Naive thymus-derived CD8-positive, alpha-beta T cell (primary cell): ENCODE measurements at places on chromosomes 1 and 21.

DNA sequence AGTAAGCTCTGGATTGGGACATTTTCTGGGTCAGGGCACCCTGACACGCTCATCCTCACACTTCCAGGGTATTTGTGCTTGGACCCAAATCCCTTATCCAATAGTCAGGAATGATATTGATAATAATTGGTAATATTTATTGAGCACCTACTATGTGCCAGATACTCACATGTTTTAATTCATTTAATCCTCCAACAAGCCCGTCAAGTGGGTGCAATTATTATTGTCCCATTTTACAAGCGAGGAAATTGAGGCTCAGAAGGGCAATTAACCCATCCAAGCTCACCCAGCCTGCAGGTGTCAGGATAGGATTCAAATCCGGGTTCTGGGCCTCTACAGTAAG lies 11.4 kb upstream of the PADI3 start:
- no peak for DNase-seq

- no peak for DNase-seq
These were observed 28.7 kb upstream of the DISP1 start for GRCh38 chr1:222786121-222786520.

- no peak for DNase-seq
These were observed 80.3 kb downstream of the SLC35A3 start for GRCh38 chr1:100050139-100050538.

DNA sequence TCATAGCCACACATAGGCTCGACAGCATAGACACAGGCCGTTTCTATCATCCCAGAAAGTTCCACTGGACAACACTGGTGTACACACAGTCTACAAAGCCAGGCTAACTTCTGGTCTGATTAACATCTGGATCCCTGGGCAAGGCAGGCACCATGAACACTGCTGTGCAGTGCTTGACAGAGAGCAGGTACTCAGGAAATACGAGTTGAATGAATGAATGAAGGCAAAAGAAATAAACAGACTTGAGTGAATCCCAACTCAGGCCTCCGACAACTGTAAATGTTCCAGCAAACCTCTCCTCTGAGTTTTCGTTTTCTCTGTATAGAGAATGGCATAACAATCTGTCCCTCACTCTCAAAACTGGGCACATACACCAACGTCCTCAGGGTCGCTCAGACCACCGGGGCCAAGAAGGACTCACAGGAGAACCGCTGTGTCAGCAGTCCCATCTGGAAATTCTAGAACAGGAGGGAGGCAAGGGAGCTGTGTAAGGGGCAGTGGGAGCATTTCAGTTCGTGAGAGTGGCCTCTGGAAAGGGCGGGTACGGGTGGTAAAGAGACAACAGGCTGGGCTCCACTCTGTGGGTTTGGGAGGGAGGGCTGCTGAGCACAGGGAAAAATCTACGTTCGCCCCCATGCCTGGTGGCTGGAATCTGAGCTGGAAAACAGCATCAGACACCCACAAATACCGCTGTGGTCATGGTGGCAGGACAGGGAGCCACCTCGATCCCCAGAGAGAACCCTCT lies 15.1 kb upstream of the ECE1 start:
- no peak for DNase-seq

DNA sequence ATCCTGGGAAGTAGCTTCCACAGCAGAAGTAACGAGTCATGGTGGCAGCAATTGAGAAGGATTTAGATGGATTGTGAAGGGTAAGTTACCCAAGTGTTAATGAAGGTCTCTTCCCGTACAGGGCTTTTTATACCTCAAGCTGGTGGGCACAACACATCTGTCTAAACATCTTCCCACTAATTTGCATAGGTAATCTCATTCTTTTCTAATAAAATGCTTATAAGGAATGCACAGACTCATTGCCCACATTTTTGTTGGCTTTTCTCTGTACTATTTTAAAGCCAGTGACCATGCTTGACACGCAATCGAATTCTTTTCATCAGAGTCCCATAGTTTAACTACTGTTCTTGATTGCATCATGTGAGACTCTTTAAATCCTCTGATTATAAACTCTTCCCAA lies at the start of gene KRTAP7-1:
KRTAP7-1 (minus strand) TSS at position 101 of the 400 bp plus-strand sequence; CDS start at position 40, 61 bp downstream.
- DNase-seq: no peak

GRCh38 chr1:47618830-47619229 lies 181.0 kb downstream of the FOXD2 start:
- DNase-seq: no peak

GRCh38 chr1:195278644-195279043 lies 1329.6 kb downstream of the KCNT2 start:
- no peak for DNase-seq
